ENCODE measurements at places on chromosomes 7 and 10.

GRCh38 chr10:12908773-12909172, 92.7 kb downstream of the CCDC3 start:
- DNase-seq, result no peak

GRCh38 chr7:31950091-31950755, 120.0 kb downstream of the PDE1C start:
- DNase-seq, result no peak

DNA sequence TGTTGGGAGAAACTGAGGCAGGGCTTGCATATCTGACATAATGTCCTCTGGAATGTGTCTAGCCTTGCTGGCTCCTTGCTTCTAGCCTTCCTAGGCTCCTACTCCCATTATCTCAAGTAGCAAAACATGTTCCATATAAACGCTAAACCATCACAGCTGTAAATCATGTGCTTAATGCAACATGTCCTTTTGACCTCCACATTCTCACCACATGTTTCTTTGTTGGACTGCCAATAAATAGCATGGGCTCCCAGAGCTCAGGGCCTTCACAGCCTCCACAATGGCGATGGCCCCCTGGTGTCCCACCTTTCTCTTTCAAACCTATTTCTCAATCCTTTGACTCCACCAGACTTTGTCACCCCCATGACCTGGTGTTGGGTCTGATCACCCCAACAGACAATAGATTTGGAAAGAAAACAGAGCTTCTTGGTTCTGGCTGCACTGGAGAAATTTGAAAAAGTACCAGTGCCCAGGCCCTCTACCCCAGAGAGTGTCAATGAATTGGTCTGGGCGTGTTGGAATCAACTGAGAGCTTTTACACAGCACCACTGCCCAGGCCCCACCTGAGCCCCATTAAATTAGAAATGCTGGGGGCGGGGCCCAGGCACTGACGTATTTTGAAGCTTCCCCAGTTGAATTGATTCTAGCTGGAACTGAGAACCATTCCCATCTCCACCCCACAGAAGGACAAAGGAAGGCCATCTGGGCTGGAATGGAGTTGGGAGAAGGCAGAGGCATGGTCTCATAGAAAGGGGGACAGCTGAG, 41.3 kb upstream of the GGCT start:
- no peak for DNase-seq

DNA sequence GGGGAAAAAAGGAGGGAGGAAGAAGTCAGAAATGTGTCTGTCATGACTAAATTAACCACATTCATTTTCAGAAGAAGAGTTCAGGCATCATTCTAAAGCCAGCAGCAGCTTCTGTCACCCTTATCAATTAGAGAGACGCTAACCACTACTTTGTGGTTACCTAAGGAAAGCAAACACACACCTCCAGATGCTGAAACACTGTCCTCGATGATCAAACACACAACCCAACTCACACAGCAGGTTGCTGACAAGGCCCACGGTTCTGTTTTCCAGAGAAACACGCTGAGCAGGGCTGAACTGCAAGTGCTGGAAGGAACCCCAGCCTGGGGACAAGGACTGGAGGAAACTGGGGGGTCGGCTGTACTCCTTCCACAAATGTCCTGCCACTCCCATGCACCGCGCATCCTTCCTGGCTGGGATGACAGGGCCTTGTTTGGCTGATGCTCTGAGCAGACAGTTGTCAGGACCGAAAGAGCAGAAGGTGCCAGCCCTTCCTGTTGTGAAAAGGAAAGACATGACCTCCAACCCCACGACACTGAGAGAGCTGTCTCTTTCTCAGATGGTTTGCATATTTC, 36.6 kb downstream of the PRKCQ start:
- DNase-seq, result peak; percentile 22

- no peak for DNase-seq
These were observed 95.1 kb downstream of the BMPR1A start for GRCh38 chr10:86851328-86852207.

- DNase-seq, result no peak
These were observed 186.2 kb upstream of the MTPN start for GRCh38 chr7:136163340-136163801.

DNA sequence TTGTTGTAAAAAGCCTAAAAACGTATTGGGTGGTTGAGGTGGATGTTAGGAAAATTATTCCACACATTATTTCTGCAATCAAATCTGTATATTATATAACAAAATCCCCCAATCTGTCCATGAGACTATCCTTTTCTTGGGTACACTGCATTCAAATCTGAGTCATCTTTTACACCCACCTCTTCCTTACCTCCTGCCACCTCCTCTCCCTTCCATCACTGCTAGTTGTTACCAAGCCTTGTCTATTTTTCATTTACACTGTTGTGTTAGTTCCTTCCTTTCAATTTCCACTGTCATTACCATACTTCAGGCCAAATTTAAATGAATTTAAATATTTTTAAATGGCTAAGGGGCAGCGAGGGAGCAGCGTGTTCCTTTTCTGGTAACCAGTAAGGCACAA, 83.3 kb downstream of the ITGA8 start:
- no peak for DNase-seq

DNA sequence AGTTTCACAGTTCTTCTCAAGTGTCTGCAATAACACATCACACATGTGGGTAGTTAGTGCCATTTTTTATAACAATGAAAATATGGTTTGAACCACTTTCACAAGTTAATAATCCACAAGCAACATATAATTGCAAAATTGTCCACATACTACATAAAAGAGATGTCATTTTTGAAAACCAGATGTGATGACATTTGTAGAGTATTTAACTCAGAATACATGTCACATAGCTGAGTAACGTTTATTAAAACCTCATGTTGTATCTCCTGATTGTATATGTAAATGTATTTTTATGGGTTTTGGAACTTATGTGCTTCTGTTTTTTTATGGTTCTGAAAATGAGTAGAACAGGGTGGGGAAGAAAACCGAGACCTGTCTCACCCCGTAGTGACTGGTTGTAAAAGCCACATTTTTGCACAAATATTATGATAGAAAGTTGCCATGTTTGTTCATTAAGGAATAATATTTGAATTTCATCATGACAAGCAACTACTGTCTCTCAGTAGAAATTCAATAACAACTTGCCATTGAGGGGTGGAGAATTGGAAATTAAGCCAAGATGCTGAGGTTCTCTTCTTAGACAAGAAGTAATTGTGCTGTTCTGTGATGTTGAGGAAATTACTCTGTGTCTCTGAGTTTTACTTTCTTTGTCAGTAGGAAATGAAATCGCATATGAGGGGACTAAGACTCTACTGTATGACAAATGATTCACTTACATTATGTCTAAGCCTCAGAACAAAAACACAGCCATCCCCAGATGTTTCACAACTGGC, 29.2 kb upstream of the EGFR start:
- DNase-seq, result no peak

DNA sequence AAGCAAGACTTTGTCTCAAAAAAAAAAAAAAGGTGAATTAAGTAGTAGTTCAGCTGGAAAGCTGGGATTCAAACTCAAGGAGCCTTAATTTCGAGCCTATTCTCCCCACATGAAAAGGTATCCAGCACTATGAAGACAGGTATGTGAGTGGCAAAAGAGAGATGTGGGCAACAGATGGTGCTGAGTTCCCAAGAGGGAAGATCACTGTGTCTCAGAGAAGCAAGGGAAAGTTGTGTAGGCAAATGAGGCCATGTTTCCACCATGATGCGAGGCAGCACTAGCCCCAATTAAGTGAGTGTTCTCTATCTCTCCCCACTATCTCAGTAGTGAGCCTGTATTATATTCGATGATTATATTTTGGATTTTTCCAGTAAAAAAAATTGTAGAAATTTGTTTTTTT, 19.8 kb upstream of the ST7 start:
- no peak for DNase-seq

Data from stimulated activated CD4-positive, alpha-beta T cell treated with anti-CD3 and anti-CD28 coated beads, TNF-alpha, amount 100 ng/mL, for 24 hours (primary cell).